Right renal pelvis (tissue), 4 donors: ENCODE measurements at places on chromosomes 4 and X. TPM values are rescaled to one million over a fixed set of nuclear protein-coding genes. Genes with fewer than 3 reads are reported as not detected.

GRCh38 chrX:17860179-17860780 lies 818 bp downstream of the RAI2 start:
- no peak for DNase-seq

DNA sequence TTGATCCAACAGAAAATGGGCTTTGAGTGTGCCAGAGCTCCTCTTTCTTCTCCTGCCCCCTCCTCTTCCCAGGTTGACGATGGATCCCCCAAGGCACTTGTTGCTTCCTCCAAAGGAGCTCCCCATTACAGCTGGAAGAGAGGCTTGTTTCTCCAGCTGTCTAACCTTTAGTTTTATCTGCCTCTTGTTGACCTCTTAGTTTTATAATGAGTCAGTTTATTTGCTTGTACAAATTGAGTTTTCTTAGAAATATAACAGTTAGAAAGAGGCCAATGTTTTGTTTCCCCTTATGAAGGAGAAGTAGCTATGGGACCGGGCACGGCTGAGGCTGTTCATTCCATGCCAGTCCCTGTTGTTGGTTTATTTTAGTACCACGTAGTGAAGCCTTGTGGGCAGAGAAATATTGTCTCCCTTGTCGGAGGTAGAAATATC lies 158.2 kb downstream of the SPRY1 start:
- DNase-seq: no peak

- no peak for DNase-seq
These were observed 80.5 kb upstream of the HELT start for GRCh38 chr4:184937745-184938144.

GRCh38 chr4:75557696-75558095 lies 1.8 kb downstream of the ODAPH start:
- DNase-seq: no peak

DNA sequence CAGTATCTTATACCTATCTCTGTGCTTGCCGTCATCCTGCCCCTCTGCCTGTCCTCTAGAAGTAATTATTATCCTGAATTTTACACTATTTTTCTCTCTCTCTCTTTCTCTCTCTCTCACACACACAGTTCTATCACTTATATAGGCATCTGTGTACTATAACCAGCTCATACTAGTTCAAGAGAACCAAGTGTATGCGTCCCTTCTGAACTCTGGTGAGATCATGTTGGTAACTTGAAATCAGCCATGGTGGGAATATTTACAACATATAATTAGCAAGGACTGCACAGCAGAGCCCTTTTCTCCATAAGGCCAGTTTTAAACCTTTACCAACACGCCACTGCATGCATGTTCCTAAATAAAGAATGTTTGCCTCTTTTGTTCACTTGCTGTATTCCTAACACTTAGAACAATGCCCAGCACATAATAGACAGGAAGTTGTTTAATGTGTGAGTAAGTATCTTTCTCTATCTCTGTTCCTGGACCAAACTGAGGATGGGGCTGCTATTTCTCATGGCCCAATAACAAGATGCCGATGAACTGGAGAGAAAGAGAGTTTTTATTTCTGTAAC lies 51.1 kb upstream of the IL21 start:
- no peak for DNase-seq

DNA sequence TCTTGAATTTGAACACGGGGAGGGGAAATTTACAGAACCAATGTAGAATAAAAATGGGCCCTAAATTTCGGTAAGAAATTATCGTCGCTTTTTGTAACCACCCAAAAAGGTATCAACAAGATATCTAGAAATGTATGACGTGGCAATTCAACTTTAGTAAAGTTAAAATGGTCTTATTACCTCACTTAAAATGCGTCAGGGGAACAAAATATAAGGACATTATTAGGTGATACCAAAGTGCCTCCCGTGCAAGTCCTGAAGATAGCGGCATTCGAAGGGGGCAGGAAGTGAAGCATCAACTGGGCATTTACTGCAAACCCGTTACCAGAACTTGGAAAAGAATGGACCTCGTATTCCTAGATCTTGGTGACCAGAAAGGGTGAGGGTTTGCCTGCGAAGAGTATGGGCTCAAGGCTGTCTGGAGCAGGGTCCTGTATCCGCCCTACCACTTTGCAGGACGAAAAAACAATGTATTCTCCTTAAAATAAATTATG lies 980 bp downstream of the AP1S2 start:
- no peak for DNase-seq

DNA sequence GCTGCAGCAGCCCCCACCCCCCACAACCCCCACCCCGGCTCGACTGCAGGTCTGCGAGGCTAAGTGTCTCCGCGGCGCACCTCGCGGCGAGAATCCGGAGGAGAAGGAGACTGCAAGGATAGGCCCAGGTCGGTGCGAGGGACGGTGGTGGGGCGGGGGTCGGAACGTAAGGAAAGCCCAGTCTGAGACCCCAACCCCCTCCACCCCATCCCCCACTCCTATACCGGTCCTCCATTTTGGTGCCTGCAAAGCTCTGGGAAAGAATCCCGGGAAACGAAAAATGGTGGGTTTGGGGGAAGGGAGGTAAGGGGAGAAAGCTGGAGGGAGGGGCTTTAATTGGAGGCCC lies 614 bp downstream of the BEX3 start:
- DNase-seq: no peak

DNA sequence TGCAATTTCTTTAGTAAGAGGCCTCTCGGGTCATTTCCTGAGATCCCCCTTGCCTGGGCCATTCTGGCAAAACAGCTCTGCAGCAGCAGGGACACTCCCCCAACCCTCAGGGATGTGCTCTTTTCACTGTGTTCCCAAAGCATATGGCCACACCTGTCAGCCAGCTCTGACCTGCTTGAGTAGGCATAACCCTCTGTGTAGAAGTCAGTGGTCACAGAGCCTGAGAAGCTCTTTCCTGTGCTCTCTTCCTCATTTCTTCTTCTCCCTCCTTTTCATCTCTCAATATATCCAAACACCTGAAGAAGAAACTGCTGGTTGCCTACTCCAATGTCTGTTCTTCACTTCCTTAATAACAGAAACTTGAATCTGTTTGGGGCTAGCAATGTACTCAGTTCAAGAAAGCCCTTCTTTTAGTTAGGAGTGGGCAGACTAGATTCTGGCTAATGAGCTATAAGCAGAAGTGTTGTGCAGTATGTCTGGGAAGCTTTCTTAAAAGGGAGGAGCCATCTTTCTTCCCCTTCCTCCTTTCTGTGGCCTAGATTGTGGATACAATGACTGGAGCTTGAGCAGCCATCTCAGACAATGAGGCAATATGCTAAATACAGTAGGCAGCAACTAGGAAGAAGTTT lies 73.3 kb downstream of the PRPS1 start:
- DNase-seq: no peak

- DNase-seq: no peak
These were observed 108.3 kb upstream of the CAMK2D start for GRCh38 chr4:113869743-113870375.

DNA sequence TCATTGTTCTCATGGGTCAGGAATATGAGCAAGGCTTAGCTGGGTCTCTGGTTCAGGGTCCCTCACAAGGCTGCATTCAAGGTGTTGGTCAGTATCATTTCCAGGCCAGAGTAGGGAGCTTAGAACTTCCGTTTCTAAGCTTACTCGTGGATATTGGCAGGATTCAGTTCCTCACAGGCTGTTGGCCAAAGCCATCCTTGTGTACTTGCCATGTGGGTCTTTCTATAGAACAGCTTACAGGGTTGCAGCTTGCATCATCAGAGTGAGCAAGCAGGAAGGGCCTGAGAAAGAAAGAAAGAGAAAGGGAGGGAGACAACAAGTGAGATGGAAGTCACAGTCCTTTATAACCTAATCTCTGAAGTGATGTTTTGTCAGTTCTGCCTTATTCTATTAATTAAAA lies 5.1 kb upstream of the LIMCH1 start:
- DNase-seq: no peak

- DNase-seq: no peak
These were observed 233.5 kb upstream of the PGRMC2 start for GRCh38 chr4:128521156-128521555.

GRCh38 chr4:25299476-25300203 lies 12.9 kb upstream of the ZCCHC4 start:
- no peak for DNase-seq

DNA sequence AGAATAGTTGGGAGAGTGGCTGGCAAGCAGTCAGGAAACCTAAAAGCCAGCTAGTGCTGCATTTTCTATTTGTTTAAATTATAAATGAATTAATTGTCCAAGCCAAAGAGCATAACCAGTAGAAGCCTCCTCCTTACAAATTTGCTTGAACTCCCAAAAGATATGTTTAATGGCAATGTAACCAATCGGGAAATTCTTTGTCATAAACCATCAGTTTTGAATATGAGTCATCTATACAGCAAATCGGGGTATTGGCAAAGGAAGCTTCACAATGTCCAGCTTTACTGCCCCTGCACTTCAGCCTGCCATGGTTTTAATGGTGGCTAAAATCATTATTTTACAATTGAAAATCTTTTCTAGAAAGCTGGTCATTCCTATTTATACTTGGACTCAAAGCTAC lies 216.6 kb downstream of the SHROOM3 start:
- DNase-seq: no peak

DNA sequence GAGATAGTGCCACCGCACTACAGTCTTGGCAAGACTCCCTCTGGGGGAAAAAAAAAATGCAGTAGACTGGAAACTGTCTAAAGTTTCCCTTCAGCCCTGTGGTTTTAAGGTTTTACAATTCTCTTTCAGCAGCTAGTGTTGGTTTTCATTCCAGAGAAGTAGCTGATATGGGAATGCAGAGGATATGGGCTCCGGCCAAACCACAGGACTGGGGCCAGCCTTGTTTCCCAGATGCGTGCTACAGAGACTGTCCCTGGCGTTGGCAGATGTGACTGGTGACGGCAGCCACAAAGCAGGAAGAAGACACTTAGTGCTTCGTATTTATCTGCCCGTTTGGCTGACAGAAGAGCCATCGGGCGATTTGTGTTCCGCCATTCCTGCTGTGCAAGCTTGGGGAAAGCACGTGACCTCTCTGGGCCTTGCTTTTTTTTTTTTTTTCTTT lies 43.2 kb downstream of the ZBTB49 start:
- DNase-seq: no peak

- no peak for DNase-seq
These were observed 26.0 kb downstream of the ADD1 start for GRCh38 chr4:2869659-2870058.

DNA sequence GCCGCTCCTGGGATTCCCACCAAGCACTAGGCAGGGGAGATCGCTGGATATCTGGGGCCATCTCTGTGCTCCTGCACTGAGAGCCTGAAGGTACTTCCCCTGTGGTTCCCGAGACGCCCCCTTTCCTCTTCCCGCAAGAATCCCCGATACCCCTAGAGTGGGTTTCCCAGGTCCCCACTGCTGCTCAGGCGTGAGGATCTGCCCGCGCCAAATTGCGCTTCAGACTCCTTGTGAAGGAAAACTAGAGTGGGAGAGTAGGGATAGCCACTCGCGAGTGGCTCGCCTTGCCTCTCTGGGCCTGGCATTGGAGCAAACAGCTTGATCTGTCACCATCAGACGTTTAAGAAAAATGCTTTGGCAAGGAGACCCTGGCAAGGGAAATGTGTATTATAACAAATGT lies 1.5 kb downstream of the IL1RAPL2 start:
- no peak for DNase-seq

- no peak for DNase-seq
These were observed 4.7 kb downstream of the LIMCH1 start for GRCh38 chr4:41542526-41543275.

DNA sequence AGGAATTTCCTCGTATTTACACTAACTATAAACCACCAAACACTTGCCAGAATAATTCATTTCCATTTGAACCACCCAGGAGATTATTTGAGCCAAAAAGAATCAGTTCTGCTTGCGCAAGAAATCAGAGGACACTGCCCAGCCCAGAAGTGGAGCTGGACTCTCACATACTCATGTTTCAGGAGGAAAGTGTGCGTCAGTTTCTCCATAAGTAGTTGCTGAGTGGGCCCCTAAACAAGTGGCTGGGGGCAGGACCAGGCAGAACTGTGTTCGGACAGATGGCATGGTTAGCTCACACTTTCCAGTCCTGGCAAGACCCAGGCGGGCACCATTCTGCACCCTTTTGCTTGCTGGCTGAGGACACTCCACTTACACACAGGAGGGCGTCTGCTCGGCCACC lies 38.8 kb downstream of the BTC start:
- no peak for DNase-seq

DNA sequence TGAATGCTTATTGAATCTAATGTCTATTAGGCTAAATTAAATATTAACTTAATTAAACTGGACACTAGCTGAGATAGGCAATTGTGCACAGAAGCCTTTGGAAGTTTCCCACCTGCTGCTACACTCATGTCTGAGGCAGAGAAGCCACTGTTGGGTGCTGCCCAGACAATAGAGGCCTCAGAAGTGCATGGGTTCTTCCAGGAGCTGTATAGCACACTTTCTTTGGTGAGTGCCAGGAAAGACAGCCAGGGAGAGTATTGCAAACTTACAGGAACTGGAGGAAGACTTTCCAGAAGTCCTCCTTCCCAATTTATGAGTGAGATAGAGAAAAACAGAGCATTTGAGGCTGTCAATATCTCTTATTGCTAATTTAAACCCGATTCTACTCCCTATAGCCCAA lies 89.9 kb downstream of the GPAT3 start:
- DNase-seq: no peak

DNA sequence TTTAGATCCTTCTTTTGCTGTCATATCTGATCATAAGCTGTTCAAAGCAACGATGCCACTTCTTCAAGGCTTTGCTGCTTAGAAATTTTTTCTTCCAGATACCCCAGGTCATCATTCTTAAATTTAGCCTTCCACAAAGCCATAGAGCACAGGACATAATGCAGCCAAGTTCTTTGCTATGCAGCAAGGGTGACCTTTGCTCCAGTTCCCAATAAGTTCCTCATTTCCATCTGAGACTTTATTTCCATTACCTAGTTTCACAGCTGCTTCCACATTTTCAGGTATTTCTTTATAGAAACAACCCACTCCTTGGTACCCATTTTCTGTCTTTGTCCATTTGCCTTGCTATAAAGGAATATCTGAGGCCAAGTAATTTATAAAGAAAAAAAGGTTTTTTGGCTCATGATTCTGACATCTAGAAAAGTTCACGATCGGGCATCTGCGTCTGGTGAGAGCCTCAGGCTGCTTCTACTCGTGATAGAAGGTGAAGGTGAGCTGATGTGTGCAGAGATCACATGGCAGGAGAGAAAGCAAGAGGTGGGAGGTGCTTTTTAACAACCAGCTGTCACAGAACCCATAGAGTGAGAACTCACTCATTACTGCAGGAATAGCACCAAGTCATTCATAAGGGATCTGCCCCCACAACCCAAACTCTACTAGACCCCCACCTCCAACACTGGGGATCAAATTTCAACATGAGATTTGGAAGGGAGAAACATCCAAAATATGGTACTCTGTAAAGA lies 11.8 kb upstream of the TASL start:
- DNase-seq: no peak

- DNase-seq: no peak
These were observed 6.0 kb downstream of the HMGN5 start for GRCh38 chrX:81195712-81196111.

GRCh38 chrX:13372203-13372980 lies 52.5 kb upstream of the ATXN3L start:
- no peak for DNase-seq

GRCh38 chrX:119235051-119235511 lies 1.0 kb upstream of the PGRMC1 start:
- no peak for DNase-seq

Gene IL1RAPL1
- 2.7 TPM for polyA plus RNA-seq

Gene ENPEP
- polyA plus RNA-seq: 240 TPM

Gene AFM
- 16.3 TPM for polyA plus RNA-seq

Gene AGA
- 33.8 TPM for polyA plus RNA-seq

Gene NAA11
- polyA plus RNA-seq: not detected

Gene IBSP
- polyA plus RNA-seq: not detected

Gene CACNA1F
- polyA plus RNA-seq: 0.08 TPM

Gene RWDD4
- 37.2 TPM for polyA plus RNA-seq

Gene AVPR2
- polyA plus RNA-seq: 3.1 TPM

Gene ARSJ
- 17.3 TPM for polyA plus RNA-seq

Gene ADH1A
- polyA plus RNA-seq: 0.73 TPM

Gene SLC4A4
- 64.4 TPM for polyA plus RNA-seq

Gene TKTL1
- 0.26 TPM for polyA plus RNA-seq

Gene RNF150
- 26.6 TPM for polyA plus RNA-seq
